ENCODE measurements at places on chromosomes 5 and 9.

GRCh38 chr5:137221943-137222342 lies 277.2 kb downstream of the SPOCK1 start:
- no peak for DNase-seq

DNA sequence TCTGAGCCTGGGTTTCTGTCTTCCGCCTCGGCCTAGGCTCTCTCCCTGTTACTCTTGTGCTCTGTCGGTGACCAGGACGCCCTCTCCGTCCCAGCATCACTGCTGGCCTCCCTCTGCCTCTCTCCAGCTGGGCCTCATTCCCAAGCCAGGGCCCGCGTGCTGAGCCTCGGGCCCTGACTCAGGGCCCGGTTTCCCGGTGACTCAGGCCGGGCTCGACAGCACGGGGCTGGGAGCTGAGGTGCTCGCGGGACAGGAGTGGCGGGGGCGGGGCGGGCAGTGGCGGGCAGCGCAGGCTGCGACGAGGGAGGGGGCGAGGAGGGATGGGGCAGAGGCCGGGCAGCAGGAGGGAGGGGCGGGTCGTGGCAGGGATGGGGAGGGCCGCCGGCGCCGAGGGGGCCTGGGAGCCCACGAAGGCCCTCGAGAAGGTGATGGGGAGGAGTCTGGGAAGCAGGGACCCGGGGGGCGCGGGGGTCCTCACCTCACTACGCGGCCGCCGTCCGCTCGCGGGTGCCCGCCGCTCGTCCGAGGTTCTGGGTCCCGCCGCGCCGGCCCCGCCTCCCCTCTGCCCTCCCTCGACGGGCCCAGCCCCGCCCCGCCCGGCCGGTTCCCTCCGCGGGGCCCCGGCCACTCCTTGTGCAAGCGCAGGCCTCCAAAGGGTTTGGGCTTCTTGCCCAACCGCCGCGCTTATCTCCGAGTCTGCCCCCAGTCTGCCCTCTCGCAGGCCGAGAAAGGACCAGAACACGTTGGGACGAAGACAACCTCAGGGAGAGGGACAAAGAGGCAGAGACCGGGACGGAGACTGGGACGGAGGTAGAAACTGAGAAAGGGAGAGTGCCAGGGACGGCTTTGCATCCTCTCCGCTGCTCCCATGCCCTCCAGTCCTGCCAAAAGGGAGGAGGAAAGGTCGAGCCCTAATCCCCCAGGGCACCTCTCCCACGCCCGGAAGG lies at the start of gene ARAP3:
Gene ARAP3, minus strand, starts transcription at position 536 of the 947 bp plus-strand sequence. CDS start 1,744 bp downstream, outside the sequence.
- peak; percentile 77 for DNase-seq

GRCh38 chr5:73183000-73183399 lies 10.0 kb downstream of the TMEM174 start:
- DNase-seq, result no peak

GRCh38 chr5:149852641-149853330 lies 91.8 kb downstream of the PDE6A start:
- DNase-seq, result peak; percentile 71

DNA sequence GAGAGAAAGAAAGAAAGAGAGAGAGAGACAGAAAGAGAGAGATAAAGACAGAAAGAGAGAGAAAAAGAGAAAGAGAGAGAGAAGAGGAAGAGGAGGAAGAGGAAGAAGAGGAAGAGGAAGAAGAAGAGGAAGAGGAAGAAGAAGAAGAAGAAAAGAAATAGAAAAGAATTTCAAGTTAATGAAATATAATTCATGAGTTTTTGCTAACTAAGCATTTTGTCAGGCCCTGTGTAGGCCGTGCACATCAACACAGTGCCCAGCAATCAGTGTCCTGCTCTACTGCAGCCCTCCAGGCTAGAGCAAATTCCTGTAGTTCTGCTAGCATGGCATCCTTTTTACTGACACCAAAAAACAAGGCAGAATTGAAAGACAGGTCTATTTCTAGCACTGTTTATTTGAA lies 62.1 kb downstream of the PLPP1 start:
- no peak for DNase-seq

DNA sequence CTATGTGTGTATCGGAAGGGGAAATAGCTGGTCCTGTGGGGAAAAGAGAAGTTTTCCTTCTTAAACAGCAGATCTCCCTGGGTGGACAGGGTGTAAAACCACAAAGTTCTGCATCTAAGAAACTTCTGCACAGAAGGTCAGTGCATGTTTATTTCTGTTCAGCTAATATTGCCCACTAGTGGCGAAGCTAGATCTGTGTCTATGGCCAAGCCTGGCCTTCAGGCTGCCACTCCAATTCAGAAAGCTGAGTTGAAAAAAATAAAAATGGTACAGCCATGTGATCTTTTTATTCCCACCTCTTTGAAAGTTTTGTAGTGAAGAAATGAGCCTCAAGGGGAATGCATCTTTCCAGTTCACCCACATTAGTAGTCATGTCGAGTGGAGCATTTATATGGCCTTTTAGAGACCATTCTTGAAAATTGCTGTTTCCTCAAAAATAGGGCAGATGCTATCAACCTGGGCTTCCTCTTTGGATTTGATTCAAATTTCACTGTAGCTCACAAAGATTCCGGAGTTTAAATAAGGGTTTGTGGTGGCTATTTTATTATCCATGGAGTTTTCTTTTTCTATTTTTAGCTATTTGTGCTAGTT lies 488.0 kb downstream of the PRELID2 start:
- no peak for DNase-seq

GRCh38 chr5:33074548-33074947 lies 363.4 kb downstream of the NPR3 start:
- DNase-seq, result no peak

GRCh38 chr5:145506185-145506850 lies 328.8 kb downstream of the PRELID2 start:
- DNase-seq, result no peak

Measured in right forelimb (tissue), 1 donor.